ENCODE measurements at places on chromosomes 3 and 15. TPM values are rescaled to one million over a fixed set of nuclear protein-coding genes. Genes with fewer than 3 reads are reported as not detected.

ADCY5 gene
- not detected for total RNA-seq

GRCh38 chr3:177469216-177469615, 271.9 kb upstream of the TBL1XR1 start:
- no peaks in the 10 kb centered on the region for H3K27me3 ChIP-seq
- H3K4me3 ChIP-seq = no peak overlapping the region
- peak overlapping the region; percentile 51 for H3K27ac ChIP-seq
- H3K36me3 ChIP-seq = no peaks in the 10 kb centered on the region
- peaks cover 7% of the 10 kb centered on the region for H3K4me1 ChIP-seq

DNA sequence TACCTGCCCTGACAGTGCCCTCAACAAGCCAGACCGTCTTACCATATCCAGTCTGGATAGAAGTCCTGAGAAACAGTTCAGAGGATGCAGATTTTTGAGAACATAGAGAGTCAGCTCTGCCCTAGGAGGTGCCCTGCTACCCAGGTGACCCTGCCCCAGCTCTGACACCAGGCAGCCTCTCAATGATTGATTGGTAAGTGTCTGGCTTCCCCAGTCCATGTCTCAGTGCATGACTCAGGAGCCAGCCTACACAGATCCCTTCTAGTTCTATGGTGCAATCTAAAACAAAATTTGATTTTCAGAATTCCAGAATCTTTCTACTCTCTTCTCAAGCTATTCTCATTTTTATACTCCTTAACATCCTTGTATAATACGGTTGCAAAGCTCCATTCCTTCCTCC, 292.1 kb downstream of the VPS13C start:
- H3K27ac ChIP-seq = no peak overlapping the region
- H3K4me1 ChIP-seq = peaks cover 9% of the 10 kb centered on the region
- DNase-seq = no peak
- peaks cover 30% of the 10 kb centered on the region for H3K27me3 ChIP-seq
- peaks cover 17% of the 10 kb centered on the region for H3K36me3 ChIP-seq

DNA sequence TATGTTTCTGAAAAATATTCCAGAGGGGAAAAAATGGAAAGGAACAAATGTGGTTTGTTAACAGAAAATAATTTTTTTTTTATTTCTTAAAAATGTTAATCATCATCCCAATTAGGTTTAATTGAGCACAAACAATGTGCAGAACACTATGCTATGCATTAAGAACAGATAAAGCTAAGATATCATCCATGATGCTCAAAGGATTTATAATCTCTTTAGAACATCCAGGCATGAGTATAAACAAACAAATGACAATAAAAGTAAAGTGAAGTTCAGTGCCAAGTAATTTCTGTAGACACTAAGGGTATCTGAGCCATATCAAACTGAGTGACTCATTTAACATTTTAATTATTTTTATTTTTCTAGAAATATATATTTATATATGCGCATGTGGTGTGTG, 732.2 kb downstream of the NAALADL2 start:
- DNase-seq = no peak
- no peak overlapping the region for H3K4me3 ChIP-seq
- H3K27me3 ChIP-seq = no peaks in the 10 kb centered on the region

DNA sequence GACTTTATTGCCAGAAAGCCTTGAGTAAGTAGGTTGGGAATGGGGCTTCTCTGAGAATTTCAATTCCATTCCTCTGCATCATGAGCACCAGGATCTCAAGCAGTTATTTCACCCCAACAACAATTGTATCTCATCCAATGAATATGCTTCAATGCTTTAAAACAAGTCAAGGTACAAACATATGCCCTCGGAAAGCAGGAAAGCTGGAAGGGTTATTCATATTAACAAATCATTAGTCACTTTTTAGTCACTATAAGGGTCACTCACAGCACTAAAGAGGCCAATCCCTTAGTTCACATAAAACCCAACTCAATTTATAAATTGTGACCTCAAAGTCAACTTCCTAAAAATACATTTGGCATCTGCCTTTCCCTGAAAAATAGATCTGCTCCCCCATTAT, 16.2 kb downstream of the MB21D2 start:
- H3K27me3 ChIP-seq = peaks cover 4% of the 10 kb centered on the region
- peaks cover 11% of the 10 kb centered on the region for H3K4me1 ChIP-seq
- H3K4me3 ChIP-seq = no peak overlapping the region
- no peak overlapping the region for H3K27ac ChIP-seq
- no peak for DNase-seq

Data from natural killer cell treated with Interleukin-12 subunit alpha and Interleukin-12 subunit beta and Interleukin-15 and Interleukin-18, amount 100 ng/mL, for 72 hours (primary cell).